ENCODE measurements at places on chromosomes 7 and 10.

DNA sequence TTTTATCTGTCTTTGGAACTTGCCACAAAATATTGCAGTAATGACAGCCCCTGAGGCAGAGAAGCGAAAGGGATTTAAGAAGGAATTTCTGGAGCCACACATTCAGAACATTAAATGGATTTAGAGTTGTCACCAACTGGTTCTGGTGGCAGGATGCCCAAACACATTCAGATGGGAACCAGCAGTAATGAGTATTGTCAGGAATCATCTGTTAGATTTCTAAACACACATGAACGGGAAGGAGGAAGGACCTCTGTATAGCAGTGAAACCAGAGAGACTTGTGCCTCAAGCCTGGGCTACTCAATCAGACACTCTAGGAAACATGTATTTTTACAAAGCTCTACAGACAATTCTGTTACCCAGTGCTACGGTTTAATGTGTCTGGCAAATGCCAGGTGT, 103.8 kb upstream of the CCNY start:
- no peak for DNase-seq

DNA sequence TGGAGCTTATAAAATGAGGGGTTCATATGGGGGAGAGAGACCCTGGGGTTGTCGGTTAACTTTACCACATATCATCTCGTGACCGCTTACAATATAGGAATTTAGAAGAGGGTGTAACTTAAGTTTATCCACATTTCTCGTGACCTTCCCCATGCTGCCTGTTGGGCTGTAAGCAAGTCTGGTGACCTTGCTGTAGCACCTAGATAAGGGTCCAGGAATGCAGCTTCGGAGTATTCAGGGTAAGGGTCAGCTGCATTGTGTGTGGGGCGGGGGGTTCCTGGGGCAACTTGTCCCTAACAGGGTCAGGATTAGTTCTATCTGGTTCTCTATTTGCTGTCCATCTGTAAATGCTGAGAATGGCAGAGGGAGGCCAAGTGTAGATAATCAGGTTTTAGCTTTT, 1.3 kb upstream of the CHST3 start:
- DNase-seq: no peak

GRCh38 chr7:140752533-140752932, 56.0 kb downstream of the NDUFB2 start:
- no peak for DNase-seq

DNA sequence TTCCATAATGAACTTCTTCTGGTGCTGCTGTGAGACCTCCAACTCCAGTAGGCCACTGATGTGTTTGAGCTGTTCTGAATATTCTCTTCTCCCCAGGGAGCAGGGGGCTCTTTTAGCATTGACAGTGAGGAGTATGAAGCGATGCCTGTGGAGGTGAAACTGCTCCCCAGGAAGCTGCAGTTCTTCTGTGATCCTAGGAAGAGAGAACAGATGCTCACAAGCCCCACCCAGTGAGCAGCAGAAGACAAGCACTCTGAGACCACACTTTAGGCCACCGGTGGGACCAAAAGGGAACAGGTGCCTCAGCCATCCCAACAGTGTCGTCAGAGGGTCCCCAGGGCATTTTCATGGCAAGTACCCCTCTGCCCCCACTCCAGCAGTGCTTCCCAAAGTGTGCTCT, 49.3 kb downstream of the DENND11 start:
- DNase-seq: no peak

DNA sequence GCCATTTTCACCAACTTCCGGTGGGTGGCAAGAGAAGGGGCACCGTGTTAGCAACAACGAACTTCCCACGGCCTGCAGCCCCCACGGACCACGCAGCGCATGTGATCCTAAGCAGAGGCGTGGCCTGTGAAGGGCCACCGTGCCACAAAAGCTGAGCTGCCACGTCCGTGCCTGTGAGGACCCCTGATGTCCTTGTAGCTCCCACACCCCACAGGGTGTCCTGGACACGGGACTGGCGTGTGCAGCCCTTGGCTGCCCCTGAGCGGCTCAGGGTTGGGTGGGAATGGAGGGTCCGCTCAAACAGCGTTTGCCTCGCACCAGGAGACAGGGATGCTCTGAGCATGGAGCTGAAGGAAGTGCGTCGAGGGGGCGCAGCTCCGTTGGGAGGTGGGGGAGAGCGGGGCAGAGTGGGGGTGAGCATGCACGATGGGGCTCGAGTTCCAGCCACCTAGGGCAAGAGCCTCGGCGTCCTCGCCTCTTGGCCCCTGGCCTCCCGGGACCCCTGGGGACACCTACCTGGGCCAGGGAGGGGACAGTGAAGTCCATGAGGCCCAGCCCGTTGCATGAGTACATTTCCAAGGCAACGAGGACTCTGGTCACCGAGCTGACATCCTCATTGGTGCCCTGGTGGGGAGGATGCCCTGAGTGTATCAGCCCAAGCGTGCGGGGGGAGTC, 33.6 kb downstream of the CFAP46 start:
- no peak for DNase-seq

GRCh38 chr7:69365651-69366192, 232.6 kb upstream of the AUTS2 start:
- DNase-seq: no peak

DNA sequence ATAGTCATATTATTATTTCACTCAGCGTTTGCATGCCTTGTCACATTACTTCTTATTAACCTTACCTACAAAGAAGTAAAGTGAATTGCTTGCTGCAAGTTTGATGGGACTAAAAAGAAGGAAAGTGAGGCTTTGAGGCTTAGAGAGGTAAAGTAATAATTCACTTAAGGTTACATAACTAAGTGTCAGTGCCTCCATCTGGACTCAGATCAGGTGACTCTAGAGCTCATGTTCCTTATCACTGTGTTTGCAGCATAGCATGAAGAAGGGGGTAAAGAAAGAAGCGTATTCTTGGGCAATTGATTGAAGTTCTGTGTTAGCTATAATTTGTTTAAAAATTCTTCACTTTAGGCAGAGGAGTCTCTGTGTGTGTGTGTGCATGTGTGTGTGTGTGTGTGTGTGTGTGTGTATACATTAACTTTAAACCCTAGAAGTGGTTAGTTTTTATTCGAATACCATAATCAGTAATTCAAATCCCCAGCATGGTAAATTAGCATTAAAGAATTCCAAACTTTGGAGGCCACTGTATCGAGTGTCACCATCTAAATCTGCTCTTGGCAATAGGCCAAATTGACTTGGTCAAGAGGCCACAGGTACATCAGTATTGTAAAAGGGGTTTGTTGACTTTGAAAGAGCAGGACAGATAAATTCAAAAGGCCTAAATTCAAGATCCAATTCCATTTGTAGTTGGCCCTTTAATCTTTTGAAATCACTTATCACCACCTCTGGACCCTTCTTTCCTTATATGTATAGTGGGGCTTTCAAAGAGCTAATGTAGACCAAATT, 2.2 kb upstream of the PON3 start:
- DNase-seq: no peak

- DNase-seq: no peak
Observed at GRCh38 chr10:34727595-34728033, 87.5 kb downstream of the PARD3 start.

GRCh38 chr7:44638611-44639557, 32.5 kb downstream of the OGDH start:
- DNase-seq: no peak

- no peak for DNase-seq
Observed at GRCh38 chr10:73999703-74000102, 1.8 kb downstream of the VCL start.

GRCh38 chr7:76037310-76037709, 10.5 kb downstream of the STYXL1 start:
- DNase-seq: no peak

DNA sequence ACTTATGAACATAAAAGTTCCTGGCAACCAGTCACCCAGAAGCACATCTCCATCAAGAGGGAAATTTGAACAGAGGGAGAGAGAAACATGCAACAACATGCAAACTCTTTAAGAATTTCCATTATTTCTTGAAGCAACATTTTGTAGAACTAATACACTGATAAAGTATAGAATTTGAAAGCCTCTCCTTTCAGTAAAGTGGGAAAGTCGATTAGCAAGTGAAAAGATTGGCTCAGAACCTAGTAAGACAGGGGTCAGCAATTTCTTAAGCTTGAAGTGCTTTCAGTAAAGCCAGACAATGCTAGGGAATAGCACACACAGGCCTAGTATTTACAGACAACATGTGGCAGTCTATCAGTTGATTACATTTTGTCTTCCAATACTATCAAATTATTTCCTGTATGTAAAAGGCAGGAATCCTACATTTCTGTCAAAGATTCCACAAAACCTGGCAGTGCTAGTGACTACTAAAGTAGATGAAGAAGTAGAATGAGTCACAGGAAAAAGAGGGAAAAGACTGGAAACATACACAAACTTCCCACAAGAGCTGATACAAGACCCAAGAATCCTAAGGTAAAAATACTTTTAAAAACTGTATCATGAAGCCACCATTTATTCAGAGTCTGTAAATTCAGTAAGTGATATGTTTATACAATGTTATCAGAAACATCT, 25.2 kb downstream of the DNAJC1 start:
- DNase-seq: no peak

GRCh38 chr7:16791905-16792698, 12.7 kb downstream of the AGR2 start:
- no peak for DNase-seq

DNA sequence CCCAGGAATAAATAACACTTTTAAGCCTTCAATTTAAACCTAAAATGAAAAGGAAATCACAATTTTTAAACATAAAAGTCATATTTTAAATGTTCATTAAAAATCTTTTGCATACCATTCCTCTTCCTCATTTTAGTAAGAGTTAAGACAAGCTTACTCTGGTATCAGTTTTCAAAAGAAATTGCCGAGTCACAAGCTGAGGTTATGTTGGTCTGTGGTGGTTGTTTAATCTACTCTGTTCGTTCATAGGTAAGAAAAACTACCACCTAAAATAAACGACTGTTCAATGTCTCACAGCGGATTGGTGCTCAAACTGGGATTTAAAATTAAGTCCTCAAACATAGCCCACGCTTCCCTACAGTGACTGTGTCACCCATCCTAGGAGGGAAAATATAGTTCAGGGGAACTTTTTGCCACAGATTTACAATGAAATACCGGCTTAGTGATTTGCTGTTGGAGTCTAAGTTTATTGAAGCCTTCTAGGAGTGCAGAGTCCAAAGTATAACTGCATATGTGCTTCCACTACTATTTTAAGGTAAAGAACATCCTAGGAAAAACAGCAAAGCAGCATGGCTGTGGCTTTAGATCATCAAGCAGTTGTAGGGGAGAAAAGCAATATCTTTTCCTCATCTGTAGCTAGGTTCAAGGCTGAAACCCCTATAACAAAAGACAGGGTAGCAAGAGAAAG, 61.1 kb downstream of the GNAT3 start:
- no peak for DNase-seq

GRCh38 chr7:155861480-155861868, 49.2 kb upstream of the SHH start:
- DNase-seq: no peak

GRCh38 chr10:115950320-115950719, 322.7 kb downstream of the GFRA1 start:
- no peak for DNase-seq

- DNase-seq: no peak
Observed at GRCh38 chr10:78284381-78284780, 250.7 kb downstream of the RPS24 start.

- no peak for DNase-seq
Observed at GRCh38 chr7:12257582-12257981, 46.5 kb downstream of the TMEM106B start.

DNA sequence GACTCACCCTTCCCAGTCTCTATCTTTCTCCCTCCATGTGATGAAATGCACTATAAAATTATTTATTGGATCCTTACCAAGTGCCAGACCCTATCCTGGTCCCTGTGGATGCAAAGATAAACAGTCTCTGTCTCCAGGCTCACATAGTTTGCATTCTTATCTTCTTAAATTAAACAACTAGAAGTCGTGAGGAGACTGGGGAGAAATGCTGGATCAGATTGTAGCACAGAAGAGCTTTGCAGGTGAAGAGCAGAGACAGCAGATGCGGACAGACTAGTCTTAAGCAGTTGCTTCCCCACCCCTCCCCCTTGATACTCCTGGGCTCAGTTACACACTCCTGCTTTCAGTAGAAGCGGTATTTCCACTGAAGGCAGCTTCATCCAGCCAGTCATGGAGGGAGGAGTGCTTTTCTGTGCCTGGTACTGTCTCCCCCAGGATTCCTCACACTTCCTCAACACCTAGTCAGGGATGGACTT, 20.8 kb upstream of the CDK1 start:
- DNase-seq: no peak

DNA sequence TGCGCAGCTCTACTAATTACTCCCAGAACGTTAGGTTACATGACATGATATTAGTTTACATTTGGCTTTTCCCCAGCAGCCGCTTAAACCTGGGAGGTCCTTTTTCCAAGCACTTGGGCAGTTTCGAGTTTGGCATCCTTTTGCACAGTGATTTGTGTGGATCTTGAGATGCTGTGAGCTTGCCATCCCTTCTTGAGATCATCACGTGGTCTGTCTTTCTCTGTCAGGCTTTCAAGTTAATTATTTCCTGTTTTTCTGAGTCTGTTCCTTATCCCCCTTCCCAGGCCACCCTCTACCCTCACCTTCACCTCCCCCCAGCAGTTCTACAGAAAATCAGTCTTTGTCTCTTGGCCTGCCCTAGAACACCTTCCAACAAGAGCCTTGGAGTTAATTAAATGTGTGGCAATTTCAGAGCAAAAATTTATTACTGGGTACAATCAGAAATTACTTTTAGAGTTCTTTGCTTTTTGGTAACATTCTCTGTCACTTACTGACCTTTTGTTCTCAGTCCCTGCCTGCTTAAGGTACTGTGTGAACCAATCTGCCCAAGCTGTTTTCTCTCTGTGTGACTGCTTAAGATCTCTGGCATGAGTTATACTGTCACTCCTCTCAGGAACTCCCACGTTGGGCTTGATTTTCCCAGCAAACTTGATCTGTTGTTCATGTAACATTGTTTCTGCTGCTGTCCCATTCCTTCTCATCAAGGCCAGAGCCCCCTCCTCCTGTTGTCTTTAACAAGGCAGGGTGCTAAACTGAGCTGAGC, 3.1 kb upstream of the SLF2 start:
- no peak for DNase-seq

- no peak for DNase-seq
Observed at GRCh38 chr7:18831419-18831818, 286.0 kb downstream of the TWIST1 start.

DNA sequence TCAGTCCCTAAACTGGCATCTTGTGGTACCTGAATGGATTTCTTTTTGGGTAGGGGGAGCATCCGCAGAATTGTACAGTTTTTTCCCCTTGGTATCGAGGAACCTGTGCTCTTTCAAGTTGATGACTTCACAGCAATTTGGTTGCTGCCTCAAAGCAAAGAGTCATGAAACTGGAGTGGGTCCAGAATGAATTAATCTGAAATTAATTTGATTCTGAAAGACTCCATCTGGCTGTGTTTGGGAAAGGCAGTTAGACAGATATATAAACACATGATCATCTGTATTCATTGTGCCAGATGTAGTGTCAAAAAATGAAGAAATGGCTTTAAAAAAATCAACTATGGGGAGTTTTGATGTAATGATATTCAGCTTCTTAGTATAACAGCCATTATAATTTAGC, 136.1 kb downstream of the CELF2 start:
- no peak for DNase-seq

Measured in putamen (tissue), 1 donor.